ENCODE measurements at places on chromosomes 7 and 10.

DNA sequence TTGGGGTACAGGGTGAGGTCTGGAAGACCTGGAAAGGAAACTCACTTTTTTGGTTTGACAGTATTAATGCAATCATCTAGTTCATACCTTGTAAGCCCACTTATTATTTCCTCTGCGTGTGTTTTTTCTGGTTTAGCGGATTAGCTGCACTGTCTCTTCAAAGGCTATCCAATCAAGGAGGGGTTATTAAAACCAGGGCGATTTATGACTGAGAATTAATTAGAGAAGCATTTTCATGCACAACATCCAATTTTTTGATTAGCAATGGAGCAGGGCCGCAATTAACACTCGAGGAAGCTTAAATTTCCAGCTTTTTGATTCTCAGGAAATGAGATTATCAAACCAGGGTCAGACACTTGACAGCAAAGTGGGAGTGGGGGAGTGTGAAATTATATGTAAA lies 248.9 kb downstream of the EXOC4 start:
- no peak for DNase-seq

DNA sequence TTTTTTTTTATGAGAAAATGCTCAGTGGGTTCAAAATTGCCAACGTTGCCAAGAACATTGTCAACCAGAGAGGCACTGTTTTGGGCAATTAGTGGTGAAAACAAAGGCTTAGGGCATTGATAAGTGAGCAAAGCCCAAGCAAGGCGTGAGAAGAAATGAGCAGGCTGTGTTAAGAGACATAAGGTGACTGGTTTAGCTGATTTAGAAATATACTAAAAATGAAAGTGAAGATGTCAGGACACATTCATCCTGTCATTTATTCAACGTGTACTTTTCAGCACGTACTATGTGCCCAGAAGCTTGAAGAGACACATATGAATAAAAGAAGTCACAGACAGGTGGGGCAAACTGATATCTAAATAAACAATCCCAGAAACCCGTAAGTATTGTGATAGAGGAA lies 31.8 kb downstream of the AOAH start:
- no peak for DNase-seq

DNA sequence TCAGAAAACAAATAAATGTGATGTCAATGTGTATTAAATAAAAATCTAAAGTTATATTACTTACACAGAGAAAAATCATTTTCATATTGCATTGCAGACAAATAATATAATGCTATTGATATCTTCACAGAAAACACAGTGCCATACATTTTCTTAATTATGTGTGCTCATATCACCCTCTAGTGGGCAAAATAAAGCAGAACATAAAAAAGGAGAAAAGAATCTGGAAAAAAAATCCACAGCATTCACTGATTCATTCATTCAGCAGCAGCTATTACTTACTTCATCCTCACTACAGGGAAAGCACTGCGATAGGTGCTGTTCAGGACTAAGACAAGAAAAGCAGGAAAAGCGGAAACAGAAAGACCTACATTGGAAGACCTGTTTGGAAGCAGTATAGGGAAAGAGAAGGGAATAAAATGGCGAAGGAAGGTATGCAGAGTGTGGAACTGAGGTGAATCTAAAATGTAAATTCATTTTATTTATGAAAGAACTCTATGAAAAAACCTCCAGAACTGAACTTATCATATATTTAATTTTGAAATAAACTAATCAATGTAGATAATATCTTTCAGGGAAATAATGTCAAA lies 73.2 kb downstream of the POT1 start:
- peak; percentile 6 for DNase-seq

DNA sequence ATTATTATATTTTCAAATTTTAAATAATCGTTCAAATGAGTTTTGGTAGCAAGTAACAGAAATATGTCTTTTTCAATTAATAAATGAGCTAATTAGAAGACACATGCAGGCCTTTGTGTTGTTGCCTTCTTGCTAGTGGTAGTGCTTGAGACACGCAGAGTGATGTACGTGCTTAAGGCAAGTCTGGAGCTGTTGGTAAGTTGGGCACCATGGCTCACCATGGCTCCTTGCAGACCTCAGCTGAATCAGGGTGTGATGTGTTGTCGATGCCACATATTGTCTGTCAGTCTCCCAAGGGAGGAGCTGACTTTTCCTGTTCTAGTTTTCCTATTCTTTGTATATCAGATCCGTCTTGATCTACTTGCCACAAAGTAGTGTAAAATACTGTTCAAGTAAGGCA lies 8.3 kb downstream of the CDK14 start:
- DNase-seq = no peak

DNA sequence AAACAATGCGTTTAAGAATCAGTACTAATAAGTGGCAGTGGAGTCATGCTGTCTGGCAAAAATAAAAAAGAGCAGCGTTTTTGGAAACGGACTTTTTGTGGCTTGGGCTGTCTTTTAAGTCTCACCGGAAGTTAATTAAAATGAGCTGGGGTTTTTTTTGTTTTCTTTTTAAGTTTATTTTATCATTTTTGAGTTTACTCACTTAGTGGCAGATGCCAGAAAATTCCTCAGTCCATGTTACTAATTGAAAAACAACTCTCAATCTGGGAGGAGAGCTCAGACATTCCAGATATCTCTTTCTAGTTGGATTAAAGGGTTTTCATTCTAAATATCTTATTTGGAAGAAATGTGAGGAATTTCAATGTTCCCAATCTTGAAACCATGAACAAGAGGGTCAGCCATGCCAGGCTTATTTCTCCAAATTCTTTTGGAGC lies 133.8 kb upstream of the AGR3 start:
- peak; percentile 34 for DNase-seq

DNA sequence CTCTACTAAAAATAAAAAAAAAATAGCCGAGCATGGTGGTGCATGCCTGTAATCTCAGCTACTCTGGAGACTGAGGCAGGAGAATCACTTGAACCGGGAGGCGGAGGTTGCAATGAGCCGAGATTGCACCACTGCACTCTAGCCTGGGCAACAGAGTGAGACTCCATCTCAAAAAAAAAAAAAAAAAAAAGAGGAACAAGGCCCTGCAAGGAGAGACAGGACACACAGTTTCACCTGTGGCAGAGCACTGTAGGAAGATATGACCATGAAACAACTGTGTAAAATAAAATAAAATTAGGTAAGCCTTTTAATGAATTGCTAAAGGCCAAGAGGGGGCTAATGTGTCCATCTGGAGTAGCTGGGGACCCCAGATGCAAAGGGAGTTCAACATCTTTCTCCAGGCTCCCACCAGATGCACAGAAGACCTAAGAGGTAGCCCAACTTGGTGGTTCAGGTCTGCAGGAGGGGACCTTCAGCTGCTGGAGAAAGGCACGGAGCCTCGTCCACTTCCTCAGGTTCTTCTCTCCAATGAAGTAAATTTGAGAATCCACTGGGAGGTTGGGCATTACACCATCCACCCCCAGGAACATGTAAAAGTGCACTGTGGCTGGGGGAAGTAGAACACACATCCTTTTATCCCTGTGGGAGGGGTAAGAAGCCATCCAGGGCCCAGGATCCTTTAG lies 12.7 kb downstream of the PPIF start:
- no peak for DNase-seq

DNA sequence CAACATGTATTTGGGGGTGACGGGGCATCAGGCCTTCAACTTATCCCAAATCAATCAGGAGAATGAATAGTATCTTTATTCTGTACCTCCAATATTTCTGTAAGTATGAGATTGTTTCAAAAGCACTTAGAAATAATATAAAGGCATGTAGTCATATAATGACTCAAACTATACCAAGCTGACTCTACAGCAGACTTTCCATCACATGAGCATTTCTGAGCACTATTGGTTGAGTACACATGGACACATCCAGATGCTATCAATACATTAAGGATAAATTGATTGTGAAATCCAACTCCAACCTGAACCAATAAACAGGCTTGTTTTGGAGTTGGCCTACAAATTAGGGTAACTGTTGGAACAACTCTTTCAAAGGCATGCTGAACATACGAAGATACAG lies 229.4 kb downstream of the SFMBT2 start:
- DNase-seq = no peak

DNA sequence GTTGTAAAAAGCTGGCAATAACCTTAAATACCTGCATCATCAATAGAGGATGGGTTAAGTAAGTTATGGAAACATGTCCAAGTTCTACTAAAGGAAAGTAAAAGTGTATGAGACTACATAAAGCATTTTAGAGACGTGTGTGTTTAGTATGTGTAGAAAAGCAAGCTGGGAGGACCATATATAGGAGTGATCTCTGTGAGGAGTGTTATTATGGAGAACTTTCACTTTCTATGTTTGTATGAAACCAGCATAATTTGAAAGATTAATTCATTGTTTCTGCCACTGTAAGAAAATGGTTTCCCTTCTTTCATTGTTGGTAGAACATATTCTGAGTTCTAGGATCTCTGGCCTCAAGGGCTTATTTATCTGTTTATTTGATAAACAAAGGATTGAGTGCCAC lies 19.2 kb upstream of the PDLIM1 start:
- DNase-seq = no peak

DNA sequence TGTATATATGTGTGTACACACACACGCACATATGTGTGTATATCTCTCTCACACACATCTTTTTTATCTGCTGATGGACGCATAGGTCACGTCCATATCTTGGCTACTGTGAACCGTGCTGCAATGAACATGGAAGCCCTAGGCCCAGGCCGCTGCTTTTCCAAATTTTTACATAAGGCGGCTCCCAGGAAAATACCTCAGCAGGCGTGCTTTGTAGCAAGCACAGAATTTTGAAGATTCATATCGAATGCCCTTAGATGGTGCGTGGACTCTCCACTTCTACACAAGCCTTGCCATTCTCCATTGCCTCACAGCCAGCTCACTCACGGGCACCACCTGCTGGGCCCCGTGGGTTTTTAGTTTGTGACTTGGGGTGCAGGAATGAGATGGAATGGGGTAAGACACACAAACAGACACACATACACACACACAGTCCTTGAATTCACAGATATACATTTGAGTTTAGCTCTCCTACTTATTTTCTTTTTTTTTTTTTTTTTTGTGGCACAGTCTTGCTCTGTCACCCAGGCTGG lies 57.9 kb upstream of the RNF32 start:
- no peak for DNase-seq

DNA sequence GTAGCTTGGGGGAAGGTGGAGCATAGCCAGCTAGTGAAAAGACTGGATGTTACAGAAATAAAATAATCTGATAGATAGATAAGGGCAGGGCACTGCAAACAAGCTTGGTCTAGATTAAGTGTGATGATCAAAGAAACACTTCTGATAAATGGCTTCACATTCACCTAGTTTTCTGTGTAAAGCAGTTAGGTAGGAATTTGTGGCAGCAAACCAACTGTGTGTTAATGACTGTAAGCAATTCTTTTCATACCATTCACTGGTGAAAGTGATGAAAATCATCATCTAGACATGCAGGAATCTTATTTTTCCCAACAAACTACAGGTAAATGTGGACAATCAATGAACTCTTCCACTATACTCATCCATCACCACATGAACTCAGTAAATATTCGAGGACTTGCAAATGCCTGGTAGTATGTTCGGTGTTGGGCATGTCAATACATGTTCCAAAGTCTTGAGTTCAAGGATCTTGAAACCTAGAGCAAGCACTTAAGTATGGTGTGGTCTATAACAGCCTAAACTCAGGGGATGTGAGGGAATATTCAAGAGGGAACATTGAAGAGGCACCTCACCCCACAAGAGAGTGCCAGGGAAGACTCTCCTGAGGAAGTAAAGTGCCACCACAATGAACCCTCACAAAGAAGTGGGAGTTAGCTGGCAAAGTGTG lies 20.5 kb downstream of the PON3 start:
- DNase-seq = no peak

DNA sequence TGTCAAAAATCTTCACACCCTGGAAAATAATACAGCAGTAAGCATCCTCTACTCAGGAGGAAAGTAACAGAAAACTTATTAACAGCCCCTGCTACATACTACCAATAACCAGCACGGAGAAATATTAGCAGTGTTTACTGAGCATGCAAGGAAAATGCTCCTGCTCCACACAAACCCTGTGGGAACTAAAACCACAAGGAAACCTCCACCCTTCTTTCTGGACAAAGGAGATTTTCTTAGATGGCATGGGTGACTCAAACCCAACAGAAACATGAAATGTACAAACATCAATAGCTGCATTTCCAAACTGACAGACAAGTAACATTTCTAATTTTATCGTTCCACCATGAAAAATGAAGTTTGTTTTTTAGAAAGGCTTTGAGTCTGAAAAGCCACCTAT lies 113.4 kb downstream of the VPS41 start:
- no peak for DNase-seq

- DNase-seq = no peak
Observed at GRCh38 chr7:70952311-70952710, 179.6 kb upstream of the GALNT17 start.
